Activated T-cell treated with anti-CD3 and anti-CD28 coated beads for 48 hours (primary cell): ENCODE measurements at places on chromosomes 7 and 10.

- no peak for DNase-seq
Measured at GRCh38 chr7:11168650-11169170, 195.0 kb downstream of the PHF14 start.

GRCh38 chr10:93926613-93927012, 32.8 kb downstream of the SLC35G1 start:
- no peak for DNase-seq

DNA sequence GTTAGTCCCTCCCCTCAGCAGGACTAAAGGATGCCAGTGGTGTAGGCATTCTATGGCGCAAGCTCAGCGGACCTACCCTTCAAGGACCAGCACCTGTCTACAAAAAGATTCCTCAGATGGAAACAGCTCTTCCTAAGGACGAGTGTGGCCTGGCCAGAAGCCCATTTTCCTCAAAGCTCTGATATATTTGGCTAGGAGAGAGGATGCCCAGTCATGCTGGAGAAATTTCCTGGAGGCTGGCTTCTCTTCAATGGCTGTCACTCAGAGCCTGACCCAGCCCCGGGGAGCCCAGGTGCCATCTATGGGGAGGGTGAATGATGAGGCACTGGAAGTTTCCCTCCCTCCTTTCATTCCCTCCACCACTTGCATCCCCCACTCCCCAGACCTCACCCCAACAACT, 111.5 kb downstream of the PLXNA4 start:
- no peak for DNase-seq

DNA sequence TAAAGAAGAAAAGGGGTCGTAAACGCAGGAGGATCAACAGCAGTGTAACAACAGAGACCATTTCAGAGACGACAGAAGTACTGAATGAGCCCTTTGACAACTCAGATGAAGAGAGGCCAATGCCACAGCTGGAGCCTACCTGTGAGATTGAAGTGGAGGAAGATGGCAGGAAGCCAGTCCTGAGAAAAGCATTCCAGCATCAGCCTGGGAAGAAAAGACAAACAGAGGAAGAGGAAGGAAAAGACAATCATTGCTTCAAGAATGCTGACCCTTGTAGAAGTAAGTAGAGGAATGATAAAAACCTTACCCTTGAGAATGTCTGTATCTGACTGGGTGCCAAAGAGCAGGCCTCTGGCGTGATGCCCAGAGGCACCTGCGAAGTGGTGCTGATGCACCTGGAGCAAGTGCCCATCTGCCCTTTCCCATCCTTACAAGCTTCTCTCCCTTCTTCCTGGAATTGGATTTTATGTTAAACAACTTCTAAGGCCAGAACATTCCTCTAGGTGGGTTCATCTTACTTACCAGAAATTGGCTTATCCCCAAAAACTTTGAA, 86.4 kb upstream of the SAMD8 start:
- DNase-seq, result no peak

GRCh38 chr7:5396999-5397663, 26.5 kb downstream of the TNRC18 start:
- peak; percentile 86 for DNase-seq

- no peak for DNase-seq
Measured at GRCh38 chr10:98302741-98303365, 34.9 kb upstream of the LOXL4 start.
